ENCODE measurements at places on chromosomes 1 and 21. TPM values are rescaled to one million over a fixed set of nuclear protein-coding genes. Genes with fewer than 3 reads are reported as not detected.

- DNase-seq, result no peak
Observed at GRCh38 chr1:1293263-1294249, 13.3 kb downstream of the SCNN1D start.

DNA sequence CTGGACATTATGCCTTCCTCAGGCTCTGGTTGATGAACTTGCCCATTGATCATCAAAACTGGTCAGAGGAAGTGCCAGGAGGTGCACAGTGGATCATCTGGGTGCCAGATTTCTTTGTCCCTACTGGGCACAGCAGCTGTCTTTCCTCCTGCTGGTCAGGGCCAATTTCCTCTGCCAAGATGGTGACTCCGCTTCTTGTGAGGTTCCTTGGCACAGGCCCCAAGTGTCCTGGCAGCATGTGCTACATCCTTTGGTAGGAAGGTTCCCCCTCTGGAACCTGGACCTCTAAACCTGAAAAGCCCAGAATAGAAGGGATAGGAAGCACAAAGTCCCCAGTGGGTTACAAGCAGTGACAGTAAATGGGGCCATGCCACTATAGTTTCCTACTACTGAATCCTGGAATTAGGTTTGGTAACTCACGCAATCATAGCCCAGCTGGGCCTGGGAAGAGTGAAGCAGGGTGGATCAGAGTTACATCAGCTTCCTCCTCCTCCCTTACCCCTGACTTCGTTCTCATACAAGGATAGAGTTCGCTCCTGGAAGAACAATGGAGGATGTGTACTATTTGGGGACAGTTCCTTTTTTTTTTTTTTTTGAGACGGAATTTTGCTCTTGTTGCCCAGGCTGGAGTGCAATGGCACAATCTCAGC lies 147.1 kb downstream of the CNIH3 start:
- no peak for DNase-seq

GRCh38 chr1:232150770-232151548 lies 479.0 kb downstream of the SIPA1L2 start:
- DNase-seq, result no peak

- DNase-seq, result peak; percentile 18
Observed at GRCh38 chr1:243345205-243345604, 89.4 kb downstream of the SDCCAG8 start.

DNA sequence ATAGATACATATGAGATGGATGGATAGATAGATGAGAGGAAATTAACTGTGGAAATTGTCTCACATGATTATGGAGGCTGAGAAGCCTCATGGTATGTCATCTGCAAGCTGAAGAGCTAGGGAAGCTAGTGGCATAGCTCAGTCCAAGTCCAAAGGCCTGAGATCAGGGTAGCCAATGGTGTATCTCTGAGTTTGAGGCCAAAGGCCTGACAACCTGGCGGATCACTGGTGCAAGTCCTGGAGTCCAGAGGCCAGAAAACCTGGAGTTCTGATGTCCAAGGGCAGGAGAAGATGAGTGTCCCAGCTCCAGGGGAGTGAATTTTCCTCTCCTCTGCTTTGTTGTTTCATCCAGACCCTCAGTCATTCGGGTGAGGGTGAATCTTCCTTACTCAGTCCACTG lies 43.9 kb upstream of the SPOCD1 start:
- DNase-seq, result no peak

- no peak for DNase-seq
Observed at GRCh38 chr1:156592910-156593660, 1.5 kb downstream of the NAXE start.

The METTL13 gene
- polyA plus RNA-seq, result 27.9 TPM

- peak; percentile 32 for DNase-seq
Observed at GRCh38 chr1:10677491-10678391, 118.7 kb downstream of the CASZ1 start.

GRCh38 chr1:214537872-214538473 lies 13.4 kb downstream of the PTPN14 start:
- no peak for DNase-seq

DNA sequence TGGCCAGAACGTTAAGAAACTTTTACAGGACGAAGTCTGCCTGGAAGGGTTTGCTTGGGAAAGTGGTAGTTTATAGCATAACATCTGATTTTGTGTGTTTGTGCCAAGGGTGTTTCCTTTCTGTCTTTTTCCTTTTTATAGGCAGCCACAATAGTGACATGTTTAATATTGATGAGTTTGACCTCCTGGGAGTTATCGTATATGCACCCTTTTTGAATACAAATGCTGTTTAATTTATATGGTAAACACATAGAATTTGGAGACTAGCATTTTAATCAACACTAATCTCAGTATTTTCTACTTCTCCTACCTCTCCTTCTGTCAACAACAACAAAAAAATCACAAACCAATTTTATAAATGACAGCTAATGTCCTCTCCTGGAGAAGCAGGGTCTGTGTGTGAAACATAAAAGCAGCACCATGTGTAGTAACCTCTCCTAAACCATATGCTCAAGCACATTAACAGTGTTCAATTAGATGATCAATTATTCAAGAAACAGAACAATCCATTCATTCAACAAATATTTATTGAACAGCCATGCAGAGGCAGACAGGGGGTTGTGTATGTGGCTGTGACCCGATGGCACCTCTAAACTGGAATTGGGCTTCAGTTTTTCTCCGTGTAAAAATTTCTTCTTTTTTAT lies 604 bp upstream of the FMN2 start:
- DNase-seq, result no peak

DNA sequence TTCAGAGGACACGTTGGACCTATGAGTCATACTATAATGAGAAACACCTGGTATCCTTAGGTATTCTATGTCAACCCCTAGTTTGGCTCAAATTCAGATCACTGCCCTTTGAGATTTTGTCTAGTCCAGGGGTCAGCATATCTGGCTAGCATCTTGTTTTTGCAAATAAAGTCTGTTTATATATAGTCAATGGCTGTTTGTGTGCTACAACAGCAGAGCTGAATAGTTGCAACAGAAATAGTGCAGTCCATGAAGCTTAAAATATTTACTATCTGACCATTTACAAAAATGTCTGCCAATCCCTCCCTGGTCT lies 48.5 kb upstream of the EDEM3 start:
- DNase-seq, result peak; percentile 57

DNA sequence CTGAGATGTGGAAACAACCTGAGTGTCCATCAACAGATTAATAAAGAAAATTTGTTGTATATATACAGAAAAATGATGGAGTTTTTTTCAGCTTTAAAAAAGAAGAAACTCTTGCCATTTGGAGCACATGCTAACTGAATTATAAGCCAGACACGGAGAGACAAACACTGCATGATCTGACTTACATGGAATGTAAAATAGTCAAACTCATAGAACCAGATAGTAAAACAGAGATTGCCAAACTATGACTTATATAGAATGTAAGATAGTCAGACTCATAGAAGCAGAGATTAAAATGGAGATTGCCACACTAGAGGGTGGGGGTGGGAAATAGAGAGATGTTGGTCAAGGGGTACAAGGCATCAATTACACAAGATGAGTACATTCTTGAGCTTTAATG lies 1786.6 kb downstream of the PLA2G4A start:
- no peak for DNase-seq

GRCh38 chr1:201506092-201506491 lies 831 bp downstream of the CSRP1 start:
- DNase-seq, result no peak

The LCE3D gene
- not detected for polyA plus RNA-seq

DNA sequence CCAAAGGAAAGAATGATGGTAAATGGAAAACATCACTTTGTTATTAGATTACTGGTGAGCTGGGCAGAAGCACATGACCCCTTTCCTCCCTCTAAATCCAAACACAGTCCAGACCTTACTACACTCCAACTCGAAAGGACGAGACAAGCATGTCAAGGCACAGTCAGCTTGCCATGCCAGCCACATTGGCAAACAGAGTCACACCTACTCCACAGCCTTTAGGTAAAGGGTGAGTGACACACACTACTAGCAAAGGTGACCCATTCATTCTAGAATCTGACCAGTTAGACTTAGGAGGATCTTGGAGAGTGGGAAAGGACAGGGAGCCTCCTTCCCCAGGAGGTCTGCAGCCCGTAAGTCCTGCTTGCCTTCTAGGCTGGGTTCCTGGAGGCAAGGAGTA lies 3.0 kb downstream of the SLC44A3 start:
- no peak for DNase-seq

The AGBL4 gene
- 0.18 TPM for polyA plus RNA-seq

The CLCNKA gene
- 0.72 TPM for polyA plus RNA-seq

The AK5 gene
- polyA plus RNA-seq, result 9.0 TPM

DNA sequence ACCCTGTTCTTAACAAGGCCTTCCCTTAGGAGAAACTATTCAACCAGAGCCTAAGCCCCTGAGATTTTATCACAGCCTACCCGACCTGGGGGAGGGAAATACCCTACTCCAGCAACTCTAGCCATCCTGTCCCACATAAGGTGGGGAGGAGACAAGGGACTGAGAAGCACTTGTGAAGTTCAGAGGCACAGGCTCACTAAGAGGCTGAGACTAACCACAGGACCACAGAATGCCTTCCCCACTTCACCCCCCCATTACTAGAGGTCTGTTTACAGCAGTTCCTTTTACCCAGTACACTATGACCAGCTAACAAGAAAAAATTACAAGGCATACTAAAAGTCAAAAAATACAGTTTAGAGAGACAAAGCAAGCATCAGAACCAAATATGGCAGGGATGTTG lies 86.8 kb downstream of the TEX35 start:
- DNase-seq, result no peak

DNA sequence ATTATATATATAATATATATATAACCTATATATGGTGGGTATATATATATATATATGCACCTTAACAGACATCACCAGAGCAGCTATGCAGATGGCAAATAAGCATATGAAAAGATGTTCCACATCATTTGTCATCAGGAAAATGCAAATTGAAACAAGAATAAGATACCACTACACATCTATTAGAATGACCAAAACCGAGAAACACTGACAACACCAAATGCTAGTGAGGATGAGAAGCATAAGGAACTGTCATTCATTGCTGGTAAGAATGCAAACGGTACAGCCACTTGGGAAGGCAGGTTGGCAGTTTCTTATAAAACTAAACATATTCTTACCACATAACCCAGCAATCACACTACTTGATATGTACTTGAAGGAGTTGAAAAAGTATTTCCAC lies 219.8 kb upstream of the PRMT6 start:
- DNase-seq, result no peak

- DNase-seq, result no peak
Observed at GRCh38 chr1:10283318-10283984, 73.1 kb downstream of the KIF1B start.

- no peak for DNase-seq
Observed at GRCh38 chr1:105838071-105838470, 1218.4 kb upstream of the PRMT6 start.

The HTR6 gene
- not detected for polyA plus RNA-seq

Measured in muscle of leg (tissue), 16 donors.